ENCODE measurements at places on chromosomes 11 and 22. TPM values are rescaled to one million over a fixed set of nuclear protein-coding genes. Genes with fewer than 3 reads are reported as not detected.

- DNase-seq = no peak
Measured at GRCh38 chr11:128361451-128362020, 225.8 kb downstream of the ETS1 start.

Gene RASGRP2
- 162 TPM for total RNA-seq

DNA sequence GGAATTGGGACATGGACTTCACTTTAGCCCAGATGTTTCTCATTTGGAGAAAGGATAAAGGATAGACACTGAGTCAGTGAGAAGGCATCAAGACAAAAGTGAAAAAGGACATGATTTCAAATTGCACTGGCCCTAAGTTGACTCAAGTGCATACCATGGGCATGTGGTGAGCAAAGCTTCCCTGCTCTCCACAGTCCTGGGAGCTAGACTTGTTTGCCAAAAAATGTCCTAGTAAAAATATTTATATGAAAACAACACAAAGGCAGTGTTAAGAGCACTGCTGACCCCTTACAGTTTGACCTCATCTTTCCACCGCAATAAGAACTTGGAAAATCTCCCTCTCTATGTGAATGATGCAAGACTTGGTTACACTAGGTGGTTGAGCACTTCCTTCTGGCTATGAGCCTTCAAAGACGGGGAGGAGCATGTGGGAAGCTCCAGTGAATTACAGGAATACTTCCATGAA, 46.5 kb upstream of the FIBIN start:
- DNase-seq = no peak

Gene OR1S2
- total RNA-seq = not detected

- DNase-seq = no peak
Measured at GRCh38 chr11:9525116-9525515, 48.4 kb upstream of the WEE1 start.

DNA sequence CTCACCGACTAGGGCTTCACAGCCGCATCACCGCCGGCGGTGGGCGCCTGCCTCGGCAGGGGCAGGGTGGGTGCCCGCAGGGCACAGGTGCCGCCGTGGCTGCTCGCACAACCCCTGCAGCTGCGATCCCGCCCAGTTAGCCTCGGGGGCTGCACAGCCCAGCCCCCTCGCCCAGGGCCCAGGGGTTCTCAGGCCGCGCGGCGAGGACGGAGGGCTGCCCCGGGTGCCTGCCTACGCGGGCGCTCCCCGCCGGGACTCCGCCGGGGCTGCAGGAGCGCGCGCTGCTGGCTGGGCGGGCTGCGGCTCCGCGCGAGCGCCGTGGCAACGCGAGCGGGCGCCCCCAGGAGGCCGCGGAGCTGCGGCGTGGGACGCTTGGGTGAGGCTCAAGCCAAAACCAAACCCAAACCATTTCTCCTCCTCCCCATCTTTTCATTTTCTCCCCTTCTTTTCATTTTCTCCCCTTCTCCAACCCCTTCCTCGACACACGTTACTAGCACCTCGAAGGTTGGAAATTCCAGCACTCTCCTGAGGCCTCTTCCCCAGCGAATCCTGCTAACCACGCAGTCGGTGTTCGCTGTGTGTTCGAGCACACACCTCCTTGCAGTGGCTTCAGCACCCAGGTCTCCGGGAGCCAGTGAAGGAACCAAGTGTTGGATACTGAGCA, at the start of gene MICAL3:
MICAL3 (minus strand) TSS at position 286 of the 664 bp plus-strand sequence. CDS start 117,749 bp downstream, outside the sequence.
- peak; percentile 84 for DNase-seq

GRCh38 chr11:118615282-118615975, 8.0 kb downstream of the PHLDB1 start:
- peak; percentile 8 for DNase-seq

GRCh38 chr22:19997561-19998231, 18.9 kb downstream of the ARVCF start:
- DNase-seq = no peak

DNA sequence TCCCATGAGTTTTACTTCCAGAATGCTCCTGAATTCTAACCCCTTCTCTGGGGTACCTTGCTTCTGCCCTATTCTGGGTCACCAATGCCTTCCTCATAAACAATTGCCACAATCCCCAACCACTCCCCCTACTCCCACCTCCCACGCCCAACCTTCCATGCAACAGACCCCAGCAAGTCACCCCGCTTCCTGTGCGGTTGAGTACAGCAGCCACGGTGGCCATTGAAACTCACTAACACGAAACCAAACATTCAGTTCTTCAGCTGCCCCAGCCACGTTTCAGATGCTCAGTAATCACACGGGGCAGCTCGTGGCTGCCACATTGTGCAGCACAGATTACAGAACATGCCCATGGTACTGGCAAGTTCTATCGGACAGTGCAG, 3.7 kb upstream of the BCR start:
- no peak for DNase-seq

- DNase-seq = no peak
Measured at GRCh38 chr22:25447067-25447685, 117.3 kb upstream of the GRK3 start.

- no peak for DNase-seq
Measured at GRCh38 chr11:93614173-93614722, 47.2 kb upstream of the CEP295 start.

DNA sequence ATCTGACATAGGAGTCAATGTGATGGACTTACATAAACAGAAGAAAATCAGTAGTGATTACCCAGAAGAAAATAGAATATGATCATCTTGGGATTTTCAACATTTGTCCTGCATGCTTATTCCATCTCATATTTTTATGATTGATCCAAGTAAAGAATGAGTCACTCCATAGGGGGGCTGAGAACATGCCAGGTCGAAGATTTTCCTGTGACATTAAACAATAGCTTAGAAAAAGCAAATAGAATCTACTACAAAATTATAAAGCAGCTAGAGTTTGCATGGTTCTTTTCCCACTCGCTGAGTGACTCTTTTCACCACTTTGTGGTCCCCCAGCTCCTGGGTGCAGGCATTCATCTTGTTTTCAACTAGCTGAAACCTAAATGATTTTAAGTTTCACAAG, 56.3 kb downstream of the DDI1 start:
- no peak for DNase-seq

Gene C11orf87
- not detected for total RNA-seq

GRCh38 chr22:19714312-19715187, at the start of gene SEPTIN5:
Gene SEPTIN5, plus strand, starts transcription at chr22:19714503. Its CDS starts 86 bp downstream, at chr22:19714589.
- peak; percentile 42 for DNase-seq

DNA sequence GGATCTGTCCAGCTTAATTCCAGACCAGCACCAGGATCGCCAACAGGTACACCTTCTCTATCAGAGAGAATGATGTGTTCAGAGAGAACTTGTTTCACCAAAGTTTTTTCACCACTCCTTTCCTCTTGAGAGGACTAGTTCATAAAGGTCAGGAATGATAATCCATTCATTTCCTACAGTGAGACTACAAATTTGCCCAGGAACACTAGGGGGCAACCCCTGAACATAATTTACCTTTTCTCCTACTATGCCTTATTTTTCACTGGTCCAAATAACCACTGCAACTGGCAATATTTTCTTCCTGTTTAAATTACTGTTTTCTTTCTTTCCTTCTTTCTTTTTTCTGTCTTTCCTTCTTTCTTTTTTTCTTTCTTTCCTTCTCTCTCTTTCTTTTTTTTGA, 22.5 kb downstream of the CAVIN3 start:
- no peak for DNase-seq

DNA sequence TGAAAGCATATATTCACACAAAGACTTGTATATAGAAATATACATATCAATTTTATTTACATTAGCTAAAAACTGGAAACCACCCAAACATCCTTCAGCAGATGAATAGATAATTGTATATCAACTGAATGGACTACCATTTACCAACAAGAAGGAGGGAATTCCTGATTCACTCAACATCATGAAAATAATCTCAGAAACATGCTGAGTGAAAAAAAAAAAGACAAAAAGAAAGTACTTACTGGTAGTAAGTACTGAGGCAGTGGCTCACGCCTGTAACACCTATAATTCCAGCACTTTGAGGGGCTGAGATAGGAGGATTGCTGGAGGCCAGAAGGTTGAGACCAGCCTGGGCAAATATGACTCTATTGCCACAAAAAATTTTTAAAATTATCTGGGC, 7.4 kb upstream of the IPO7 start:
- DNase-seq = no peak

Gene PLA2G6
- 94.6 TPM for total RNA-seq

Gene HNRNPUL2
- 67.9 TPM for total RNA-seq

DNA sequence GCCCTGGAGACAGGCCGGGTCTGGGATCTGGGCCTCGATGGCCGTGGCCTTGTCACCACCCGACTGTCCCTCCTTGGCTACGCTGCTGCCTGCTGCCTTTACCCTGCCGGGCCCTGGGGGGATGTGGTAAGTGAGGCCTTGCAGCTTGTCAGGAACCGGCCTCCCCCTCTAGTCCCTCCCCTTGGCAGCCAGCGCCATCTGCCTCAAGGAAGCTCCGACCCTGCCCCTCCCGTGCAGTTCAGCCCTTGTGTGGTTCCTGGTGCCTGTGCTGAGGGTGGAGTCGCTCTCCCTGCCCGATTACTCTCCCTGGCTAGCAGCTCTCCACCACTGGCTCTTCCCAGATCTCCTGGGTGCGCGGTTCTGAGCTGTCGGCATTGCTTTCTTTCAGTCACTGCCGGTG, 33.7 kb downstream of the CTTN start:
- no peak for DNase-seq

Gene GVQW3
- 4.5 TPM for total RNA-seq

Gene LUZP2
- total RNA-seq = not detected

GRCh38 chr22:36901411-36902142, 11.9 kb upstream of the CSF2RB start:
- DNase-seq = peak; percentile 52

GRCh38 chr11:130318031-130318673, 3.4 kb upstream of the ZBTB44 start:
- DNase-seq = no peak

Gene ZNF280A
- total RNA-seq = not detected

Gene LRP4
- not detected for total RNA-seq

DNA sequence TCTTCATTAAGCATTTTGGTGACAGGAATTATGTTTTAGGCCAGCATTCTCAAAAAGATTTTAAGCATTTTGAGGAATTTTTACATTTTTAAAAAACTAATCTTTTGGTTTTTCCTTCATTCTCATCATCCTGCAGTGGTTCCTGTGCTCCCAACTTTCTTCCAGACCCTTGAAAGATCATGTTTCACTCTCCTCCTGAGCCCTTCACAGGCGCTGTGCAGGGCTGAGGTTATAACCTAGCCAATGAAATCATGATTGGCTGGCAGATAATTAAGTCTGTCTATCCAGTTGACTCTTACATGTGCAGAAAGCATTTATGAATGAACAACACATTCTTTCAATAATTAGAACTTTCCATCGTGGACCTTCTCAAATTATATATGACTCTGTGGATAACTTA, 226.3 kb downstream of the DDX10 start:
- no peak for DNase-seq

Gene ENTHD1
- total RNA-seq = 0.34 TPM

GRCh38 chr11:13944911-13945425, 17.6 kb upstream of the SPON1 start:
- no peak for DNase-seq

Gene FAM83F
- 0.20 TPM for total RNA-seq

DNA sequence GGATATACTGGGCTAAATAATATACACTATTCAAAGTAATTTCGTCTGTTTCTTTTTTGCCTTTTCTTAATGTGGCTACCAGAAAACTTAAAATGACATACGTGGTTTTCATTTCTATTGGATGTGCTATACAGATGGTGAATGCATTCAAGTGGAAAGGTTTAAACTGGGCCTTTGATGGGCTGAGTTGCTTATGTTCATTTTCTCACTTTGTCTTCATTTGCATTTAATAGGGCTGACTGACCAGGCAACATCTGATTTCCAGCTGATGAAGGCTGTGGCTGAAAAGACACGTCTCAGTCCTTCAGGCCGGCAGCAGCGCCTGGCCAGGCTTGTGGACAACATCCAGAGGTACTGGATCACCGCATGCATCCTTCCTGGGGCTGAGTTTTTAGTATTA, 27.9 kb downstream of the PIWIL4 start:
- DNase-seq = no peak

- DNase-seq = no peak
Measured at GRCh38 chr22:17970201-17970708, 54.1 kb downstream of the MICAL3 start.

Gene CDON
- total RNA-seq = 3.9 TPM

- DNase-seq = no peak
Measured at GRCh38 chr22:27673839-27674238, 127.7 kb downstream of the MN1 start.

GRCh38 chr11:35234460-35235156, 95.6 kb downstream of the CD44 start:
- no peak for DNase-seq

DNA sequence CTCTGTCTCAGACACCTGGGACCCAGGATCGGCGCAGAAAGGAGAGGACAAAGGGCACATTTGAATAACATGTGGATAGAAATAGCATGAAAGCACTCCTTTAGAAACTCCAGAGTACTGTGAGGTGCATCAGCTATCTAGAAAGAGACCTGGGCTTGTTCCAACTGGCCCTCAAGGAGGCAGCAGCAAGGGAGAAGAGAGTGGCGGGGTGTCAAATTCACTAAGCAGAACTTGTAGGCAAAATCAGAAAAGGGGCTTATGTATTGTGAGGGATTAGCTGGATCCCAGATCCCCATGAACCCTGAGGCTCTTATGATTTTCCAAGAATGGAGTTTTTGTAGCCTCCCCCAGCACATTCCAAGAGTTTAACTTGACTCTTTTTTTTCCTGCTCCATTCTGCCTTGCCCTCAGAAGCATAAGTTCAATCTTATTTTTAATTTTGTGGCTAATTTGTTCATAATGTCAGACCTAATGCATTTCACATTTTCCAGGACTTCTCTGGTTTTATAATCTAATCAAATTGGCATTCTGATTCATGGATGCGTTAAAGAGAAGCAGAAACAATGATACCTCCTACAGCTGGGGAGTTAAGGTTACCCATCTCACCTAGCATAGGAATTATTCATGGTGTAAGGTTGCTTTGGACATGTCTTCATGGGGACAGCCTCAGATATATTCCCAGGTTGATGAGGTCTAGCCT, 33.6 kb downstream of the USH1C start:
- no peak for DNase-seq

Gene YPEL4
- 7.1 TPM for total RNA-seq

All from activated naive CD8-positive, alpha-beta T cell treated with anti-CD3 and anti-CD28 coated beads, Interleukin-2, amount 10 ng/mL, durations not matched to agents 7 days and 5 days (primary cell).